NCI-H1436 (cell line): ENCODE measurements at places on chromosomes 3 and 15.
A peak's percentile ranks its signal among the peaks of the same experiment; 100 is the strongest.

DNA sequence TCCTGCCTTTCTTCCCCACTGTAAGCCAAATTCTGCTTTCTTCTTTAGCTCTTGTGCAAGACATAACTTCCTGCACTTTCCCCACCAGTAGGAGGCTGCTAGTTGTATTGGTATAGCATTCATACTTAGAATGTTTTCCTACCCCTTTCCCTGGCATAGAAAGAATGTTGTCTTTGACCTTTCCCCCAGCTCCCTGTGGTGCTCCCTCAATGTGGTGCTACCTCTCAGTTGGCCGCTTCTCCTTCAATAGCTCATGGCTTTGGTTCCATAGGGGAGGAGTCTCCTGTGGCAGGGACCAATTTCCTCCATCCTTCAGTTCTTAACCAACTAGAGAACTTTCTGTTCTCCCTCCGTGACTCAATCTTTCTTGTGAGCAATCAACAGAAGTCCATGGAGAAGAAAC, 67.5 kb upstream of the AKAP13 start:
- DNase-seq = no peak

- peak; percentile 49 for DNase-seq
Observed at GRCh38 chr3:151085889-151086483, 522 bp downstream of the MED12L start.

DNA sequence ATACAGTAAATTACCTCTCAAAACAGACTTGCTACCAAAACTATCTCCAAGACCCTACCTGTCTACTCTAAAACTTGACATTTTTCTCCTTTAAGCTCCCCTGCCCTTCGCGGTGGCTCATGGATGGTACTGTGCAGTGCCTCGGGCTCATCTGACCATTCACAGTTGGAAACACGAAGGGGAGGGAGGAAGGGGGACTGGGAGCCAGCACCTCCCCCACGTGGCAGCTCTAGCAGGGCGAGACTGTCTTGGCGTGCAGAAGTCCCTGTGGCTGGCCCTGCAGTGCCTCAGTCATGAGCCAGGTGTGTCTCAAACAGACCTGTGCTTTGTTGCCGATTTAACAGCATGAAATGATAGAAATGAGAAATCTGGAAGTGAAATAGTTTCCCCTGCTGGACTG, 372.0 kb downstream of the GABRG3 start:
- no peak for DNase-seq

- DNase-seq = no peak
Observed at GRCh38 chr3:151593928-151594327, 133.1 kb upstream of the IGSF10 start.

DNA sequence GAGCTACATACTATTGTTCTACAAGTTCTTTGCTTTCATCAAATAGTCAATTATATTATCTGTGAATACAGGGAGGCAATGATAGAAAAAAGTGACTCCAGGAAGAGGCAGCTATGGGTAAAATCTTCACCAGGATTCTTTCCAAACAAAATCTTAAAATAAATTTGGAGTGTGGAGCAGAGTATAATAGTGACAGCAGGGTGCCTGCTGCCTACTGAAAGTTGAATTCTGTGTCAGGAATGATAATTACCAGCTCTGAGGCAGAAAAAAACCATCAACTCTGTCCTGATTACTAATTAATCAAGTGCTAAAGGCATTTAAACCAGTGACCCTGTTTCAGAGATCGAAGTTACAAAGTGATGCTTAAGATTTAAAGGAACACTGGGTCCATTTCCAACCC, 148.0 kb downstream of the DIPK2A start:
- no peak for DNase-seq

DNA sequence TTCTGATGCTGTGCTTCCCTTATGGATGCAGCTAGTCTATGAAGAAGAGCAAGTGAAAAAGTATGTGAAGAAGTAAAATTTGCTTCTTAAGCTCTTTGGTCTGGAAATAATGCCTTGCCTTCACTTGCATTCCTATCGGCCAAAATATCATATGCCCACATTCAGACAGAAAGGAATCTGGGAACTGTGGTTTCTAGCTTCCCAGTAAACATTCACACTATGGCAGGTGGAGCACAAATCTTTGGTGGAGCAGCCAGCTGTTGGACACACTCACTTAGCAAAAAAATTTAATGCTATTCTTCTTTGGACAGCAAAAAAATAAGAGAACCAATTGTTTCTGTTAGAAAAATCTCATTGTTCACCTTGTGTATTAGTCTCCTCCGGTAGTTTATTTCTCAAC, 12.3 kb upstream of the COL6A6 start:
- DNase-seq = no peak

DNA sequence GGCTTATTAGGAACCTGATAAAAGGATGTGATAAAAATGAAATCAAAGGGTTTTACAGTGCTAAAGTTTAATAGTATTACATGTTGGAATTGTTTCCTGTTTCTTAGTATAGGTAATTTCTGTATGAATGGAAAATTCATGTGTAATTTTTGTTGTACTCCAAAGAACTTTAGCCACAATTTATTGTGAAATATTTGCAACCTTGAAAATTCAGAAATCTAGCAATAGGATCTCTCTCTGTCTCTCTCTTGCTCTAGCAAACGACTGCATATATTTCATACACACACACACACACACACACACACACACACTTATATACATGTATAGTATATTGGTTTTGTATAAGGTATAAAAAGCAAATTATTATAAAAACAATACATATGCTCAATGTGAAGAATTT, 59.6 kb downstream of the PIAS1 start:
- DNase-seq = no peak

DNA sequence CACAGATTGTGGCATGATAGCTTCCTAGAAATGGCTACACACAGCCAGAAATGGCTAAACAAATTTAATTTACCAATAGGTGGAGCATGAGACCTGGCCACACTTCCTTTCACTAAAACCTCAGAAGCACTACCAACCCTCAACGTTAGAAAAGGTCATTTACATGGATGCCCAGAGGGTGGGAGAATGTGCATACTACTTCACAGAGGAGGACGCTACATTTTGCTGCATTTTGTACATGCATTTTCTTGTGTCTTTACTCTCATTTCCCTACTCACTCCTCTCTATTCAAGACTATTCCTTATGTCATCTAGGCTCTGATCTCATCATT, 40.1 kb downstream of the C2CD4B start:
- no peak for DNase-seq

GRCh38 chr3:48634661-48635221, 520 bp downstream of the SLC26A6 start:
- DNase-seq = no peak

DNA sequence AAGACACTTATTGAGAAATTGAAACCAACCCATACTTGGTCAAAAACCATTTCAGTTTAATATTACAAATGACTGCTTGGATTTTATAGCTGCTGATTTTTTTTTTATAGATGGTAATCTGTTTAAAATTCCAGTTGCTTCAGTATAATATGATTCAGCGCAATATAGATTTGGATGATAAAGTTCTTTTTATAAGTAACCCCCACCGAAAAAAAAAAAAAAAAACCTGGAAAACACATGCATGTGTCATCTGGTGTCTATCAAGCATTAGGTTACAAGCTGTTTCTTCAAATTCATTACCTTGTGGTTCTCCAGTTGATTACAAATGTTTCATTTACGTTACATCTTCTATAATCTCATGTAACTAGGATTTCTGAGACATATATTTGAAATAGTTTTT, 356.6 kb upstream of the ROBO2 start:
- no peak for DNase-seq

- no peak for DNase-seq
Observed at GRCh38 chr3:171960159-171960558, 79.2 kb upstream of the FNDC3B start.

DNA sequence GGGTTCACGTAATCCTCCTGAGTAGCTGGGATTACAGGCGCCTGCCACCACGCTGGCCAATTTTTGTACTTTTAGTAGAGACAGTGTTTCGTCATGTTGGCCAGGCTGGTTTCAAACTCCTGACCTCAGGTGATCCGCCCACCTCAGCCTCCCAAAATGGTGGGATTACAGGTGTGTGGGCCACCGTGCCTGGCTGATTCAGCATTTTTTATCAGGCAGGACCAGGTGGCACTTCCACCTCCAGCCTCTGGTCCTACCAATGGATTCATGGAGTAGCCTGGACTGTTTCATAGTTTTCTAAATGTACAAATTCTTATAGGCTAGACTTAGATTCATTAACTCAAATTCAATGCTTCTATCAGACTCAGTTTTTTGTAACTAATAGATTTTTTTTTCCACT, 9.4 kb downstream of the VHL start:
- no peak for DNase-seq

- no peak for DNase-seq
Observed at GRCh38 chr3:150345021-150345538, 63.0 kb upstream of the TSC22D2 start.

GRCh38 chr3:139652561-139652960, 25.2 kb downstream of the NMNAT3 start:
- no peak for DNase-seq

DNA sequence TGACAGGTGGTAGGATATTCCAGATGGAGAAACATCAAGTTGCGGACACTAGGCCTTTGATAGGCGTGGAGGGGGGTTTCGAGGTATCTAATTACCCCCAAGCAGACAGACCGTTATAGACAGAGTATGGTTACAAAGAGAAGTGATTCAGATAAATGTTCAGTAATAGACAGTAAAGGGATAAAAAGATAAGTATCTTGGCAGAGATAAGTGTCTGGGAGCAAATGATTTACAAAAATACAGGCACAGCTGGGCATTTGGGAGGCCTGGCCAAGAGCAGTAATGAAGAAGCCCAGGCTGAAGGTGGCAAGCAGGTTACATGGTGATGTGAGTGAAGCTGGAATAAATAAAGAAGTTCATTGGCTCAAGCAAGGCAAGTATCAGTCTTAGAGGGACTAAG, 659 bp upstream of the MYH15 start:
- no peak for DNase-seq

DNA sequence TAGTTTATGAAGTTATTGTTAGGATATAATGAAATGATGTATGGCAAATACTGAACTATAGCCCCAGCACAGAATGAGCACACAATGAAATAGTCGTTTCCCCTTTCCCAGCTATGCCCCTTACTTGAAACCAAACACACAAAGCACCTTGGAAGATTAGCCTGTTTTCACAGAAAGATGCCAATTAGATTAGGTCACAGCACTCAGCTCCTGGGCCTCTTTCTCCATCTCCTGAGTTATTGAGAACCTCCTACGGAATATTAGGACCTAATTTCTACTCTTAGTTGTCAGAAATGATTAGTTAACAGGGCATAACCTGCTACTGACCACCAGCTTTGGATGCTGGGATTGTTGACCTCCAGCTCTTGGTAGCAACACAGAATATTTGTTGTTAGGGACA, 269.4 kb upstream of the ROPN1 start:
- no peak for DNase-seq

DNA sequence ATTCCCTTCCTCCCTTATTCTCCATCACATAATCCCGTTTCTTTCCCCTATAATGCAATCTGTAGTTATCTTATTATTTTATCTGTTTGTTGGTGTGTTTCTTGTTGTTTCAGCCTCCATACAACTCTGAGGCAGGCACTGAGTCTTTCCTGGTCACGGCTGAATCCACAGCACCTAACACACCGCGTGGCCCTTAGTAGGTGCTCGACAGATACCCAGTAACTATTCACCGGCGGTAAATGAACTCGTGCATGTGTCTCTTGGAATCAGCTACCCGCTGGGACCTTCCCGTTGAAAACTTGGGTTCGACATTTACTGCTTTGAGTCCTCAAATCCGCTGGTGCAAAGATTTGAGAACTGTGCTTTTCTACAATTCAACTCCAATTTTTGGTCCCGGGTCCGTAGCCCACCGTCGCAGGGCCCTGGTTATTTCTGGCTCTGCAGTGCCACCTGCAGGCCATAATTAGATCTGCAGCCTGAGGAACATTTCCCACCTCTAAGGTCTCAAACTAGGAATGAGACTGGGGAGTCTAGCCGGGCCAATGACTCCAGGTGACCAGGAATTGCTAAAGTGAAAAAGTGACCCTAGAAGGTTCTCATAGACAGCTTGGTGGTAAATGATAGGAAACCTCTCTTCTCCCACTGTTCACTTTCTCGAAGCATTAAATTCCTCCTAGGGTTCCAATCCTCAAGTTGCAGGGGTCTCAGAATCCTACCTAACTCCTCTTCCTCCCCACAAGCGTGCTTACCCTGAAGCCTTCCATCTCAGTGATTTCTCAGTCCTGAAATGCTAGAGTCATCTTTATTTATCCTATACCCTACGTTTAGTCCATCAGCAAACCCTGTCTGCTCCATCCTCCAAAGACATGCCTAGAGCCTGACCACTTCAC, 40.0 kb upstream of the TRH start:
- DNase-seq = peak; percentile 46

DNA sequence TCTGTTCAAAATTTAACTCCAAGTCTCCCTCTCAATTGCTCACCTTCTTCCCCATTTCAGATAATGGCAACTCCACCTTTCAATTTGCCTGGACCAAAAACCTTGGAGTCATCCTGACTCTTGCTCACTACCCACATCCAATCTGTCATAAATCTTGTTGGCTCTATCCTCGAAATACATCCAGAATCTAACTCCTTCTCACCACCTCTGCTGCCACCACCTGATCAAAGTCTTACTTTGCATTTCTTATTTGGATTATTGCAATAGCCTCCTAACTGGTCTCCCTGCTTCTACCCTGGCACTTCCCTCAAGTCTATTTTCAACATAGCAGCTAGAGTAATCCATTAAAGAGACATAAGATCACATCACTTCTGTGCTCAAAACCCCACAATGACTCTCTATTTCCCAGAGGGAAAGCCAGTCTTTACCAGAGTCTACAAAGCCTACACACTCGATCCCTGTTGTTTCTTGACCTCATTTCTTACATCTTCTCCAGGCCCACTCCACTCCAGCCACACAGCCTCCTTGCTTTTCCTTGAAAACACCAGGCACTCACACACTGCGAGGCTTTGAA, 86.6 kb downstream of the GPR156 start:
- DNase-seq = no peak

DNA sequence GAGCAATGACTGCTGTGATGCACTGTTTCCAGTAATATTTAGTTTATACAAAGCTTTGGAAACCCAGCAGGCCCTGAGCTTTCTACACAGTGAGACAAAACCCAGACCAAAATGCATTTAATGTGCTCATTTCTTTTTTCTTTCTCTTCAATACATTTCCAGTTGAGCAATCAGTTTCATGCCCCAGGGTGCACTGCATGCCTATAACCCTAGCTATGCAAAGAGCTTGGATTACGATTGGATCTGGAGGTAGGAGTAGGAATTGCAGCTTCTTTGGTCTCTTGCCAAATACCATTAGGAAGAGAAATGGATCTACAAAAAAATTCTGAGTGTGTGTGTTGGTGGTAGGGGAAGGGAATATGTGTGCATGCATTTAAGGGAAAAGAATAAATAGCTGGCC, 1001.4 kb downstream of the SQOR start:
- DNase-seq = no peak

DNA sequence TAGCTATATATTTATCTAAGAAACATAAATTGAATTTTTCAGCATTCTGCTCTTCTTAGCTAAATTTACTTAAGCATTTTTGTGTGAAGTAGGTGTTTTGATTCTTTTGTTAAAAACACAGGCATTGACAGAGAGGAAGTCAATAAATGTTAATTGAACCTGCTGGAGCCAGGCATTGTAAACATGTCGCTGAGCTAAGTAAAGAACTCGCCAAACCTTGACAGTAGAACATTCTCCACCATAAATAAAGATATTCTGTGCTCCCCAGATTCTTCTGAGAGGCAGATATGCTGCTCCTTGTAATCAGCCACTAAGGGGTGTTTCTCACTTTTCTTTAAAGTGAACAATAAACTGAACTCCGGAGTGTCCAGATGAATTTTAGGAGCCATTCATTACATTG, 38.4 kb downstream of the SYNM start:
- DNase-seq = no peak

- no peak for DNase-seq
Observed at GRCh38 chr3:124007186-124007585, 15.3 kb upstream of the ROPN1 start.
